ENCODE measurements at places on chromosomes 3 and 15. TPM values are rescaled to one million over a fixed set of nuclear protein-coding genes. Genes with fewer than 3 reads are reported as not detected.
A peak's percentile ranks its signal among the peaks of the same experiment; 100 is the strongest.

DNA sequence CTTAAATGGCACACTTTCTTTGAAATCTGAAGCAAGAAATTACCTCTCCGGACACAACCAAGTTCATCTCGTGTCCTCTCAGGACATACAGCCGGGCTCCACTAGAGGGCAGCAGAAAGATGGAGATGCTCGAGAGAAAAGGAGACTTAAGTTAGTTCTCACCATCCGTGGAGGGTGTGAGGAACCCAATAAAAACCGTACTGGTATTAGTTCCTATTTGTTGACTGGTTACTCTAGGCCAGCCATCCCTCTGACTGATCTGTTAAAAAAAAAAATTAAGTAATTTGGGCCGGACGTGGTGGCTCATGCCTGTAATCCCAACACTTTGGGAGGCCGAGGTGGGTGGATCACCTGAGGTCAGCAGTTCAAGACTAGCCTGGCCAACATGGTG is 7.9 kb upstream of the CYP11A1 start:
- peak; percentile 73 for DNase-seq

DNA sequence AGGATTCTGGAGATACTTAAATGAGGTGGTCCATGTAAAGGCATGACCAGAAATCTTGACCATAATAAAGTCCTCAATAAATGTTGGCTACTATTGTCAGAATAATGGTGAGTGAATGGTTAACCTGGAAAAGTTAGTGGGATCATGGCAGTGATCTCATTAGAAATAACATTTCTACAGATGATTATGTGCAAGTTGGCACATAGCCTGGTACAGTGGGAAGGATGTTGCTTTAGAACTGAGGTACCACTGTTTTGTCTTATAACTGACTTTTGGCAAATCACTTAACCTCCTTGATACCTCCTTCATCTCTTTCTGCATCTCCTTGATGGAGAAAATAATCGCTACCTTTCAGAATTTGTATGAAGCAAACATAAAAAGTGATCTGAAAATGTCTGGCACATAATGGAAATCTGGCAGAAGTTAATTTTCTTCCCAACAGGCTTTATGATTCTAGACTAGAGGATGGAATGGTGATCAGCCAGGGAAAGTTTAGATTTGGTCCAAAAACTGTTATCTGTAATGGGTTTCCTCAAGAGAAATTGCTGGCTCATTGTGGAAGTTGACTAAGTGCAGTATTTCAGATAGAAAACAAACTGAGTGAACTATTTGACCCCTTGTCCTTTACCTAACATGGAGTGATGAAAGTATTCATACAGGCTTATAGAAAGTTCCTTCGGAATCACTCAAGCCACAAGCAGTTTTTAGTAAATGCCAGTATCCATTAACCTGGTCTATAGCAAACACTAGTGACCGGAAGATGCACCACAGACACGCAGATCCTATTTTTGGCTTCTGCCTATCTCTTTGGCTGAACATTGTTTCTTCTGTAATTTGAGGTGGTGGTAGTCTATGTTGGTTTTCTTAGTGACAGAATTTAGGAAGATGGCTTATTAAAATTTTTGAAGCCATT is 449.6 kb upstream of the TGFBR2 start:
- DNase-seq = peak; percentile 49

DNA sequence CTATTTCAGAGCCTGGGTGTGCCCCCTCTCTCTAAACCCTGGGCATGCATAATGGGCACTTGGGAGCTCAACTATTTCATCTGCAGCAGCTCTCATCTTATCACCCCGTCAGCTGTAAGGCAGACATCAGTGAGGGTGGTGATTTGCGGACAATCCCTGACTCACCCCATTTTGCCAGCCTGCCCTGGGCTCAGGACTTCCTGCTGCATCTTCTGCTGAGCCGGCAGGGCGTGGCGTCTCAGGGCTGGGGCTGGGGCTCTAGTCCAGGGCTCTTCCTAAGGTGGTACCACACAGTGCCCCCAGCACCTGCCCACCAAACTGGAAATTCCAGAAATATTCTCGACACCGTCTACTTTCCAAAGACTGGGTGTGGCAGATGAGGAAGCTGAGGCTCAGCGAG is 925 bp upstream of the PSTPIP1 start:
- no peak for DNase-seq

DNA sequence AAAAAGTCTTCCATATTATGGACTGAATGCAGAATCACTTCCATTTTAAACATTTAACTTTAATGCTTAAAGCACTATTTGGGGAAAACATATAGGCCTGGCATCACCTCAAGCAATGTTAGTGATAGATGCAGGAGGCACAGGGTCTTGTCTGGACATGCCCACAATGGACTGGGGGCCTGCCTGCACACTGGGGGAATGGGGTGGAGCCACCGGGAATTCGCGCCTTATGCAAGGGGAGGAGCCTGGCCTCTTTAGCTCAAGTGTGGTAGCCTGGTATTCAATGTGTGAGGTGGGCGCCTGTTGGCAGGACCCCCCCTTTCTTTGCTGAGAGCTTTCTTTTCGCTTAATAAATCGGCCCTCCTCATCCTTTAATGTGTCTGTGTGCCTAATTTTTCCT is 29.9 kb downstream of the ACKR4 start:
- DNase-seq = no peak

DNA sequence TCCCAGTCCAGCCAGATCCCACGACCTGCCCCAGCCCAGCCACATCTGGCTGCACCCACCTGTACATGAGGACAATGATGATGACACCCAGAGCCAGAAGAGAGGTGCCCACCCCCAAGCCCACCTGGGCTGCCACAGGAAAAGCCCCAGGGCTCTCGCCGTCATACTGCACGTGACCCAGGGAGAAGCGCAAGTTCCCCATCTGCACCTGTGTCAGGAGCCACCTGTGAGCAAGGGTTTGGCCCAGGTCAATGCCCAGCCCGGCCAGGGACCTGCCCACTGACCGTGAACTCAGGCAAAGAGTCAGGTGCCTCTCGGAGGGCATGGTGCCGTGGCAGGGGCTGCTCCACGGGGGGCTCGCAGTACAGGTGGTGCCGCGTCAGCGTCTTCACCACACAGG is 16.3 kb downstream of the PLXNB1 start:
- DNase-seq = no peak

DNA sequence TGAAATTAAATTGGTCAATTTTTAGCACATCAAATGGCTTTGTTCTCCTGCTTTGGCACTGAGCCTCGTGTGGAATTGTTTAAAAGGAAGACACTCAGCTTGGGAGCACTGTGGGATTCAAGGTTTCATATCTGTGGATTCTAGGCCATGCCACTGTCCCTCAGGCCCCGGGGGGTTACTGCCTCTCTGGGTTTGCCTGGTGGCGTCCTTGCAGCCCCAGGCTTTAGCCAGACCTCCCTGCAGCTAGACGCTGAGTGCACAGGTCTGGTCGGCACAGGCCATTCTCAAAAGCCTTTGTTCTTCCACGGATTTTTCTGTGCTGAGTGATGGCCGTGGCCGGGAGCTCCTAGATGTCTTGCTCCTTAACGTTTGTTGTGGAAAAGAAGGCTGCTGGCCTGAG is 76.2 kb downstream of the CACNA2D3 start:
- no peak for DNase-seq

GRCh38 chr3:21745966-21746365 is 5.0 kb downstream of the ZNF385D start:
- no peak for DNase-seq

- DNase-seq = no peak
Measured at GRCh38 chr3:173770796-173771573, 373.4 kb downstream of the NLGN1 start.

- DNase-seq = no peak
Measured at GRCh38 chr3:188233320-188233719, 79.4 kb downstream of the LPP start.

DNA sequence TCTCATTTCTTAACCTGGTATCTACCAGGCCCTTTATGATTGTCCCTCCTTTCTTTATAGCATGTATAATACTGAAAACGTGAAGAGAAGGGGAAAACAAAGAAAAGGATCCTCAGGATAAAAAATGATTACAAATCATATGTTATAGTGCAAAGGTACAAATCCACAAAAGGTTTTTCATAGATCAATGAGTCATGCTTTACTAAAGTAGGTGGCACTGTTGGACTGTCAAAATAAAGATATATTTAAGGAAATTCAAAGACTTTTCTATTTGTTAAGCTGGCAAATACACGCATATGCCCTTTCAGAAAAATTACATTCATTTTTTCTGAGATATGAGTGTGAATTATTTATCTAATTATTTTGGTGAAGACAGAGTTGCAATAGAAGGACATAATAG is 151.6 kb downstream of the CADM2 start:
- DNase-seq = no peak

DNA sequence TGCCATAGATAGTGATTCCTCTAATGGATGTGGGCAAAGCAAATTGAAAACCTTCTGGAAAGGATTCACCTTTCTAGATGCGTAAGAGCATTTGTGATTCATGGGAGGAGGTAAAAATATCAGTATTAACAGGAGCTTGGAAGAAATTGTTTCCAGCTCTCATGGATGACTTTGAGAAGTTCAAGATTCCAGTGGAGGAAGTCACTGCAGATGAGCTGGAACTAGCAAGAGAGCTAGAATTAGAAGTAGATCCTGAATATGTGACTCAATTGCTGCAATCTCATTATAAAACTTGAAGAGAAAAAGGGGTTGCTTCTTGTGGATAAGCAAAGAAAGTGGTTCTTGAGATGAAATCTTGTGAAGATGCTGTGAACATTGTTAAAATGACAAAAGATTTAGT is 88.0 kb upstream of the ACKR4 start:
- no peak for DNase-seq

DNA sequence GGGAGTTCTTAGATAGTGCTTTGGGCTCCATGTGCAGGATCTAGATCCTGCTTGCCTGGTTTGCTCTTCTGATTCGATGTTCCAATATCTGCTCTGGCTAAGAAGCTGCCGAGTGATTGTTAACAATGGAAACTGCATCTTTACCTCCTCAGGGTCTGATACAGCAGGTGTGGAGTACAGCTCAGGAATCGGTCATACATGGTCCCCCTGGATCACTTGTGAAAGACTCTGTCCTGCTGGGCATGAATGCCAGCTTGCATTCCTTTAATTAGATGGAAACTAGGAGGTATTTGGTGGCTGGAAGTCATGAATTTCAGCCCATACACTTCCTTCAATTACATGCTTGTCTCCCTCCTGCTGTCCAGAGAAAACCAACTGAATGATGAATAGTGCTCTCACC is 95.3 kb downstream of the CHRNA7 start:
- DNase-seq = no peak

DNA sequence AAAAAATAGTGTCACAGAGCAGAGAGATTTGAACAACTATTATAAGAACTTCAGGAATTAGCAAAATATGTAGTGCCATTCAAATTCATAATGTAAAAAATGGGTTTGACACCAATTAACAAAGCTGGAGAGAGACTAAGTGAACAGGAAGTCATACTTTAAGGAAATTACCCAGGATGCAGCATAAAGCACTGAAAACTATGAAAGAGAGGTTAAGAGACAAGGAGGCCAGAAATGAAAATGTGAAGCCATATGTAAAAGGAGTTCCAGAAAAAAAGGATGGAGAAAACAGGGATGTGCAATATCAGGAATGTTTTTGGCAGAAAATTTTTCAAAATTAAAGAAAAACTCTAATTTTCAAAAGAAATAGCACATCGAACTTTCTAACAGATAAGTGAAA is 57.6 kb downstream of the SLCO2A1 start:
- DNase-seq = no peak

DNA sequence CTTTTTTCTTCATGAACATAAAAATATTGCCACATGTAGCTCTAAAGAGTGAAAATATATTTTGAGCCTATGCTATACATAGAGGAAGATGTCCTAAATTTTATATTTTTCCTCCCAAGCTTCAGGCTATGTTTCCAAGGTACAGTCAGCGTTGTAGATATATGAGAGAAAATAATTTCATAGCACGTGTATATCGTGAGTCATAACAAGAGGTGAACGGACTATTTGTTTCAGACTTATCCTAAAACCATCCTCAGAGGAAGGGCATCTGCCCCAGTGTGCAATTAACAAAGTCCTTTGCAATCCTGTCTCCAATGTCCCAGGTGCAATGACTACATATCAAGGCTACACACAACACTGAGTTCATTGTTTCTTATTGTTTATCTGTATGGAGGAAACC is 177.3 kb upstream of the ARRDC4 start:
- no peak for DNase-seq

TPRG1 gene
- 0.94 TPM for total RNA-seq

DZIP3 gene
- total RNA-seq = 15.4 TPM

LSAMP gene
- not detected for total RNA-seq

All from renal cortical epithelial cell (primary cell).